T1000 (cell line): ENCODE measurements at places on chromosomes 2 and 18.

GRCh38 chr2:56348392-56349210, 164.8 kb downstream of the CCDC85A start:
- no peak for DNase-seq

DNA sequence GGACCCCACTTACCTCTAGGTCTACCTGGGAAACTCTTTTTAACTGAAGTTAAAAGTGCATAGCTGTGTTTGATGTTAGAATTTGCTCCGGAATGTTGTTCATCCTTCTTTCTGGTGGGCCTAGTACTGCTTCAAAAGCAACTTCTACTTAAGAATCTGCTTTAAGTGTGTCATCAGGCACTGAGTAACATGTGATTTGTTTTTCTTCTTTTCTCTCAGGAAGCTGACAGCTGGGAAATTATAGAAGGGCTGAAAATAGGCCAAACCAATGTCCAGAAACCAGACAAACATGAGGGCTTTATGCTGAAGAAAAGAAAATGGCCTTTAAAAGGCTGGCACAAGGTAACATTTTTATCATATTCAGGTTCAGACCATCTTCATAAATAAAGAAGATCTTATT, 122.9 kb downstream of the PRKRA start:
- no peak for DNase-seq

DNA sequence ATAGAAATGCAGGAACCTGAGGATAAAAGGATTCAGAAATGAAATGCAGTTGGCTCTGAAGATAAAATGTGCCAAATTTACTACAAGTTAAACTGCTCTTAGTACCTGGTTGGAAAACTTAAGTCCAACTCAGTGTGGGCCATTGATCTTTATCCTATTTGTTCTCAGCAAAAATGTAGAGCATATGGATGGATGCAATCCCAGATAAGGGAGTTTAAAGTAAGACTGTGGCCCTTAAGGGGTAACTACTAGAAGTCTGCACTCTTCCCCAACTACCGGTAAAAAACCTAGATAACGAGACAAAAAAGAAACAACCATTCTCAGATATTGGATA, 63.9 kb downstream of the MDH1 start:
- DNase-seq: no peak

GRCh38 chr2:175039031-175039430, 33.9 kb upstream of the CHN1 start:
- no peak for DNase-seq

DNA sequence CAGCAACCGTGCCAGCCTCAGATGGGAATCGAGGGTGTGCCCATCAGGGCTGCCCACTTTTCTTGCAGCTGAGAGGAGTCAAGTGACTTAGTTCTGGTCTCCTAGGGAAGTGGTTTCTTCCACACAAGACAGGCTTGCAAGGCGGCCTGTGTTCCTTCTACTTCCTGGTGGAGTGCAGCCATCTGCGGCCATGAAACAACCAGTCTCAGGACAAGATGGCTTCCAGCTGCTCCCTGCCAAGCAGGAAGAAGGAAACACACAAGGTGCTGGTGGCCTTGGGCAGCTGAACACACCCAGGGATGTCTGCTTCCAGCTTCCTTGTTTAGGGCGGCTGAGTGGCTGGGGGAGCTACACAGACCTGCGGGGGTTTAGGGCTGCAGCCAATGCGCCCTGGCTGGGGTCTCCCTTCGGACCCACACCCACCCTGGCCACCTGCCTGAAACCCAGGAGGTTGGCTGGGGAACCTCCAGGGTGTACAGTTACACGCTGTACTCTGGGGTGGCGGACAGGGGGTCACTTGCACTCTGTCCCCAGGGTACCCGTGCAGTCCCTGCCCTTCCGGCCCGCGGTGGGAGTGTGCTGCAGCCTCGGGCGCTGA, 34.7 kb downstream of the PTPN18 start:
- no peak for DNase-seq

DNA sequence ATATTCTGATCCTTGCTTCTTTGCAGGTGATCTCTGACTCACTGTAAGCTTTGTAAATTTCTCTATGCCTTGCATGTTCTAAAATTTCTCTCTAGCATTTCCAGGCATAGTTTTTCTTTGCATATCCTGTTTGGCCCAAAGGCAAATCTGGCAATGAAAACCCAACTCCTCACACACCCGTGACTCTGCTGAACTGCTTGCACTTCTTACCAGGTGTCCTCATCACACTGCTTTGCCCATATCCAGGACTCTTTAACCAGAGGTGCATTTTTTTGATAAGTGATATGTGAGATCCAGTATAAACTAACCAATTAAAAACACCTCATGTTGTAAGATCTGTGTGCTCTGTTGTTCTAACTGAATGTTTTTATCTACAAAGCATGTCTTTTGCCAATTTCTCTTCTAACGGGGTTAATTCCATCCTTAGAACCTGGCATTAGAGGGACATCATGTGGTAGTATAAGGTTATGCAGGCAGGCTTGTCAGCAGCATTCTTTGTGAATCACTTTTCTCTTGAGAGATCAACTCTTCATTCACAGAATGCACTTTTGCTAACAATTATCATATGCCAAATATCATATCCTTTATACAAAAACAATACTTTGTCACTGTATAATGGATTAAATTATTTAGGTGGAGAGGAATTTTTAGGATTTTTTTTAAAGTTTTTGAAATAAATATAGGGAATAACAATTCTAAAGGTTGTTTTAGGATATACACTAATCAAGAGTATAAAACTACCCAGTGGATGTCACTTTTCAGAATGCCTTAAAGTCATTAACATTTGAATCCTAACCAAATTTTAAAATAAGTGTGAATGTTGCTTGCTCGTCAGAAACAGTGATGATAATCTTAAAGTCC, 20.8 kb upstream of the TMX3 start:
- no peak for DNase-seq

- no peak for DNase-seq
Observed at GRCh38 chr18:58412844-58413666, 215.8 kb downstream of the ALPK2 start.

GRCh38 chr2:82795446-82795845, 1663.6 kb downstream of the SUCLG1 start:
- DNase-seq: no peak

GRCh38 chr2:234401426-234401825, 95.5 kb downstream of the ARL4C start:
- DNase-seq: no peak

DNA sequence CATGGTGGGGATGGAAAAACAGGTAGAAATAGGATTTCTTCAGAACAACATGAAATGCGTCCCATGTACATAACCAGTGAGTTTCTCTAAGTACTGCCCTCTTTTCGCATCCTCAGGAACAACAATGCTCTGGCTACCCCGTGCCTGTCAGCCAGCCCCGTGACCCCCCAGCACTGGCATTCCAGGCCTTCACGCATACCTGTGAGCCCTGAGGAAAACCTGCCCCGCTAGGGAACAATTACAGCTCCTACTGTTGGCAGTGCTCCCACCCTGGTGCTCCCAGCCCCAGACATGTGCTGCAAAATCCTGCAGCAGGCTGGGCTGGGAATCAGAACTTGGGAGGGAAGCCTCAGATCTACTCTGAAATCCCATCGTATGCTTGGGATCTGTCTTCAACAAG, 9.1 kb downstream of the SMAD7 start:
- DNase-seq: no peak

DNA sequence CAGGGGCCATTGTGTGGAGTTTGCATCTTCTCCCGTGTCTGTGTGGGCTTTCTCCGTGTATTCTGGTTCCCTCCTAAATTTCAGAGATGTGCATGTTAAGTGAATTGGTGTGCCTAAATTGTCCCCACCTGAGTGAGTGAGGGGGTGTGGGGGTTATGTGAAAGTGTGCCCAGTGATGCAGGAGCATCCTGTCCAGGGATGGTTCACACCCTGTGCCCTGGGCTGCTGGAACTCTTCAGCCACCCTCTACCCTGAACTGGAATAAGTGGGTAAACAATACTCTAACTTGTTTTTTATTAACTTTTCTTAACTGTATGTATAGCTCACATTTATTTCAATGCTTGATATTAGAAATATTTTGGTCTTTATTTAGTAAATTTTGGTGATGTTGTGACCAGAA, 56.0 kb downstream of the UBE2E3 start:
- no peak for DNase-seq

DNA sequence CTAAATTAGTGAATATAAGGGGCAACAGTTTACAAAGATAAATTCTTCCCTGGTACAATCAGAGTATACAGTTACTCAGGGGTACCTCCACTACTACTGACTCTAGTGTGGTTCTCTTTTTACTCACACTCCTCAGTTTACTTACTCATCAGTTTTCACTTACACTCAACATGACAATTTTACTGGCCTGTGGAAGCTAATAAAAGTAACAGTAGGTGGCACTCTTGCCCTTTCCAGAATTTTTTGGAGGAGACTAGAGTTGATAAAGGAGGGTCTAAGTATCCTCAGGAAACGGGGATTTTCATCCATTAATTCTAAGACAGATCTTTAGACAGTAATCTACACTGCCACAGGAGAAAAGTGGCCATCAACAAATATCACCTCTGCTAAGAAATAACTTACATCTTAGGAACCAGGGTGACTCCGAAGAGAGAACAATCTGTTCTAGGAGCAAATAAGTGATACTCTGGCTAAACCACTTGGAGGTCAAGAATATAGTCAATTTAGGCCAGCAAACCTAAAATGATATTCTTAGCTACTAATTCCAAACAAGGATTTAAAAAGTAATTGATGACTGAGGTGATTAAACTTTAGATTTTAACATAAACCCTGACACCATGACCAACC, 61.3 kb downstream of the ATL2 start:
- no peak for DNase-seq

DNA sequence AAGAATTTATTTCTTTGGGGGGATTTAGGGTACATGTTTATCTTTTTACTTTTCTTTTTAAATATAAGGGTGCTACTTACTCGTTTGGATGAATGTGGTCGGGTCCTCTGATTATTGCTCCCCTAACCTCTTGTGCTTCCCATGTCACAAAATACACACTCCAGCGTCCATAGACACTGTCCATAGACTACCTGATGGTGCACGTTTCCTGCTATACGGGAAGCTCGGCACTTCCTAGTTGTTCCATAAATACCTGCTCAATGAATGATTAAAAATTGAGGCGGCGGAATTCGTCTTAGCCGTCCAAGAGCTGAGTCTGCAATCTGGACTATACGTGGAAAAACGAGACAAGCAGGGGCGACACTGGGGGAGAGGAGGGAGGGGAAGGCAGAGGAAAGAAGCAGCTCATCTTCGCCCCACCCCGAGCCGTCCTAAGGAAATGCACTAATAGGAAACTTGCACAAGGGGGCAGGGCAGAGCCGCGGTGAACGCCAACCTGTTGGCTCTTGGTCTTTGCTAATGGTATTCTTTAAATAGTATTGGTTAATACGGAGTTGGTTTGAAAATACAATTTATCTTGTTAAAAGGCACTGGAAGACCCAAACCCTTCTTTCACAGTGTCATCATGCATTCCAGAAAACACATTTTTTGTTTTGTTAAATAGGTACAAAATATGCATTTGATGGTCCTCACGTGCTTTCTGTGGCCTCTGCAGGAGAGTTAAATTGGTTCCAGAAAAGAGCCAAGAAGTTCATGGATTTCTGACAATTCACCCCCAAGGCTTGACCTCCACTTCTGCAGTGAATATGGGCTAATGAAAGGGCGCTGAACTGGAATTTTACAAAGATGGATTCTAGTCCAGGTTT, 73.0 kb upstream of the KCTD1 start:
- no peak for DNase-seq

DNA sequence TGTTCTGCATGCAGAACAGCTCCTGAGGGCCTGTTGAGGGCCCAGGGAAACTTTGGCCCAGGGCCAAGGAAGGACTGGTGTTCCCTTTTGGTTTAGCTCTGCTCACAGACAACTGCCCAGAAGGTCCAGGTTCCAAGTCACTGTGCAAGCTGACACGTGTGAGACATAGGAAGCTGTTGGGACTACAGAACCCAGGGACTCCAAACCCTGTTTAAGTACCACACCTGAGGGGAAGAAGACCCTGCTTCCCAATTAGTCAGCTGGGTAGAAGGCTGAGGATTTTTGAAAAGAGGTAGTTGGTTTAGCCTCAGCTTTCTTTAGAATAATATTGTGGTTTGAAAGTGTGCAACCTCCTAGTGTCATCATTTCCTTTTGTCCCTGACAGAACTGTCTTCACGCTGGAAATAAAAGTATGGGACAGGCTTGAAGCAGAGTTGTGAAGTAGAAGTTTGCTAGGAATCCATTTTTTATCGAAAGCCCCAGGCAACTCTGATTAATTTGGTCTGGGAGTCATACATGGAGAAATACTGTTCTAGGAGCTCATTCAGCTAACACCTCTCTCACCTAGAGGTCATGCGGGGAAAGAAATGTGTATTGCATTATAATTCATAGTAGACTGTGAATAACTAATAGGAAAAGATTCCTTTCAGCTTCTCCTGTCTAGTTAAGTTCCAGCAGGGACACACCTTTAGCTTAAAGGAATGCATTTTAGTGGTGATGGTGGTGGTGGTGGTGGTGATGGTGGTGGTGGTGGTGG, 19.9 kb upstream of the IL1RL1 start:
- no peak for DNase-seq

GRCh38 chr18:24762511-24762910, 302.1 kb downstream of the HRH4 start:
- no peak for DNase-seq

GRCh38 chr2:162838136-162838497, 450 bp downstream of the KCNH7 start:
- no peak for DNase-seq

- no peak for DNase-seq
Observed at GRCh38 chr2:199631129-199631528, 173.4 kb upstream of the SATB2 start.

GRCh38 chr18:3869848-3870247, 419.9 kb downstream of the TGIF1 start:
- DNase-seq: no peak

- DNase-seq: no peak
Observed at GRCh38 chr2:227796045-227796711, 17.5 kb upstream of the CCL20 start.

DNA sequence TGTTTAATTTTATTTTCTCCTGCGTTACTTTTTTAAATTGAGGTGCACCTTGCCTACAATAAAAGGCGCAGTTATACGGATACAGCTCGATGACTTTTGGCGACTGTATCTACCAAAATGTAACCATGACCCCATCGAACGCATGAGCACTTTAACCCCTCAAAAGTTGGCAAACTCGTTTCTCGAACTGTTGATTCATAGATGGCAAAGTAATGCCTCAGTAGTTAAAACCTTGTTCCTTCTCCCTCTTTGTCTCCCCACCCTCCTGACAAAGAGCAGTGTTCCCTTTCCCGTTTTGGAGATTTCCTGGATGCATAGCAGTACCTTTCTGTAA, 577 bp downstream of the MOGAT1 start:
- DNase-seq: no peak
